ENCODE measurements at places on chromosomes 6 and 20. TPM values are rescaled to one million over a fixed set of nuclear protein-coding genes. Genes with fewer than 3 reads are reported as not detected.

The WFDC5 gene
- not detected for total RNA-seq

- no peak for DNase-seq
Measured at GRCh38 chr6:25094726-25095125, 159.0 kb upstream of the RIPOR2 start.

DNA sequence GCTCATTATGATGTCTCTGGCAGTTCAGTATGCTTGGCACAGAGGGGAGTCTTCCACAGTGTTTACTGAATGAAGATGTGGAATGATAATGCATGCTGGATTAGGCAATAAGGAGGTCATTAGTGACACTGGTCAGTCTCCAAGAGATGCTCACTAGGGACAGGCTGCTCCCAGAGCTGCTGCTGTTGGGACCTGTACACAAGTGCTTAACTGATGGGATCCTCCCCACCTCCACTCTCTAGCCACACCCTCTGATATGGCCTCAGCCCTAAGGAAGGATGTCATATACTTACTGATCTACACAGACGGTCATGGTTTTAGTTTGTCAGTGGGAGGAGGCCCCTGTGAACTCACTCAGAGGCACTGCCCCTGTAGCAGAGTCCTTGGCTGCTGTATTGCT lies 73.4 kb downstream of the MYB start:
- DNase-seq, result no peak

DNA sequence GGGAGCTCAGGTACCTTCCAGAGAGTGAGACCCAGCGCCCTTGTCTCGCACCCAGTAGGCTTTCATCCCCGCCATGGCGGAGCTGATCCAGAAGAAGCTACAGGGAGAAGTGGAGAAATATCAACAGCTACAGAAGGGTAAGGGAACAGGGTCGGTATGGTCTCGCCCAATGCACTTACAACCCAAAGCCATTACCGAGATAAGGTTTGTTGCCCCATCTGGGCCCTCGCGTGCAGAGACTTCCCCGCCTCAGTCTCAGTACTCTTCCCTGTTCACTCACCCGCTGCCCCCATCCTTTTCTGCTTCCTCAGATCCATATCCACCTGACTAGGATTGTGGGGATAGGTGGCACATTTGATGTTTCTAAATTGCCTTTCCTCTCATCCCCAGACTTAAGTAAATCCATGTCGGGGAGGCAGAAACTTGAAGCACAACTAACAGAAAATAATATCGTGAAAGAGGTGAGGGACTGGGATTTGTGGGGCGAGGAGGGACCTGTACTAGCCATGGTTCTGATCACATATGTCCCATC lies 449 bp downstream of the PFDN6 start:
- no peak for DNase-seq

DNA sequence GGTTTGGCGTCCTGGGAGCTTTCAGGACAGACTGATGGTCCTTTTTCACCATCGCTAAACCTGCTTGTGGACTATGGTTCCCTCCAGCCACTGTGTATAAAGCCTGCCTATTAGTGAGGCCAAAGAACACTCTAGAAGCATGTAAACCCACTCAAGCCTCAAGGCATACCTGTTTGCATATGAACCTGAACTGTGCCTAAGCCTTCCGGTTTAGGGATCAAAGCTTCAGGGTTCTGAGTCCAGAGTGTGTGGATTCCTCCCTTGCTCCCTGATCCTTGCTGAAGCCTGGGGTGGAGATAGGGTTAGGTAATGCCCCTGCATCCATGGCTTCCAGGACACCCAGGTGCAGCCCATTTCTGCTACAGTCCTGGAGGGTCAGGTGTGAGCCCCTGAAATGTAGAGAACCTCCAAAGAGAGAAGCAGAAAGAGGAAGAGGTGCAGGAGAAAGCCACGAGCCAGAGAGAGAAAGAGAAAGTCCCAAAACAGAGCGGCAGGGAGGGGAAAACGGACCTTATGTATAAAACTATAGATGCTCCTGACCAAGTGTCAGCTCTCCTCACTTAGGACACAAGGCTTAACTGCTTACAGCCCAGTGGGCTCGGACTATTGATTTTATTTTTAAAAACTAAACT lies 93.3 kb downstream of the SCML4 start:
- no peak for DNase-seq

GRCh38 chr6:159301810-159302593 lies 132.8 kb downstream of the FNDC1 start:
- no peak for DNase-seq

DNA sequence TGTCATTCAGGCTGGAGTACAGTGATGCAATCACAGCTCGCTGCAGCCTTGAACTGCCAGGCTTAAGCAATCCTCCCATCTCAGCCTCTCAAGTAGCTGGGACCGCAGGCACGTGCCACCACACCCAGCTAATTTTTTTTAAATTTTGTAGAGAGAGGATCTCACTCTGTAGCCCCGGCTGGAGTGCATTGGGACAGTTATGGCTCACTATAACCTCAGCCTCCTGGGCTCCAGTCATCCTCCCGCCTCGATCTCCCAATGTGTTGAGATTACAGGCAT lies 86.5 kb downstream of the SERAC1 start:
- DNase-seq, result no peak

GRCh38 chr6:12288211-12288618 lies 1.9 kb upstream of the EDN1 start:
- DNase-seq, result no peak

- DNase-seq, result no peak
Measured at GRCh38 chr6:26420688-26421171, 18.7 kb downstream of the BTN3A1 start.

DNA sequence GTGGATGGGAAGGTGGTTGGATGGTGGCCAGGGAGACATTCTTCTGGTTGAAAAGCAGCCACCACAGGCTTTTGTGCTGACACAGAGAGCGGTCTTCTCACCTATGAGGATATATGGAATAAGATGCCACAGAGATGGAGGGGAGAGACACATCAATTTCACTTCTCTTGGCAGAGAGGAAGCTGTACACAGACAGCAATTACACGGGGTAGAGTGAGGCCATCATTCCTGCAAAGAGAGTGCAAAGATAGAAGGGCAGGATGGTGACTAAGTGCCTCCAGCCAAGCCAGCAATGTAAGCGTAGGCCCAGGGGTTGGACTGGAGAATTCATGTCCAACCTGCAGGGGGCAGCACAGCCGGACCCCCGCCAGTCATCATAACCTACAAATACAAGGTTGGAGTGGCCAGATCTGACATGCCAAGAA lies 56.4 kb downstream of the NRN1 start:
- DNase-seq, result no peak

GRCh38 chr6:16704401-16705045 lies 56.7 kb downstream of the ATXN1 start:
- DNase-seq, result no peak

DNA sequence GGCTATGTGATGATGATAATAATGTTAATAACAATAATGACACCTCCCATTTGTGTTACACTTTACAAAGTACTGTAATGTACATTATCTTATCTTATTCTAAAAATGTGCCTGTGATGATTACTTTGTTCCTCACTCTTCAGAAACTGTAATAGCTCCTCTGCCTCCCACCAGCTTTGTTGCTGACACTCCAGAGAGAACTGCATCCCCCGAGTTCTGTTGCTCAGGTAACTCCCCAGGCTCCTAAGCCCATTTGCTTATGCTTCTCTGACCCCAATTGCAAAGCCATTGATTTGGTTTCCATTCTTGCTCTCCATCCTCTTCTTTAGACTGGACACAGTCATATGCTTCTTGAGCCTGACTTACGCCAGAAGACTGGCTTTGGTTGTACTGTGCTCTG lies 319.7 kb downstream of the EPM2A start:
- no peak for DNase-seq

DNA sequence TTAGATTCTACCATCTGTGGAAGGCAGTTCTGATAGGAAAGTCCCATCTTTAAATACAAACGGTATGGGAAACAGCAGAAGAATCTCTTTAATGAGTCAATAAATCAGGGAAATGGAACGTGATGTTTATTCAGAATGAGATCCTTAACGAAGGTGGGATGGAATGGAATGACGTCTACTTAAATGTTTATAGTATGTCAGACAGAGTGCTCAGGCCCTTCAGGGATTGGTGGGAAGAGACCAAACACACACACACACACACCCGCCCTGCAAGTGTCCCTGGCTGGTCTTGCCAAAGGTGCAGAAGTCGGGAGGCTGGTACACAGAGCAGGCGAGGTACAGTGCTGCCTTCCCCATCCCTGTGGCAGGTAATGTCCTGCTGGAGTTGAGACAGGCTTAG lies 164.0 kb downstream of the FARS2 start:
- no peak for DNase-seq

DNA sequence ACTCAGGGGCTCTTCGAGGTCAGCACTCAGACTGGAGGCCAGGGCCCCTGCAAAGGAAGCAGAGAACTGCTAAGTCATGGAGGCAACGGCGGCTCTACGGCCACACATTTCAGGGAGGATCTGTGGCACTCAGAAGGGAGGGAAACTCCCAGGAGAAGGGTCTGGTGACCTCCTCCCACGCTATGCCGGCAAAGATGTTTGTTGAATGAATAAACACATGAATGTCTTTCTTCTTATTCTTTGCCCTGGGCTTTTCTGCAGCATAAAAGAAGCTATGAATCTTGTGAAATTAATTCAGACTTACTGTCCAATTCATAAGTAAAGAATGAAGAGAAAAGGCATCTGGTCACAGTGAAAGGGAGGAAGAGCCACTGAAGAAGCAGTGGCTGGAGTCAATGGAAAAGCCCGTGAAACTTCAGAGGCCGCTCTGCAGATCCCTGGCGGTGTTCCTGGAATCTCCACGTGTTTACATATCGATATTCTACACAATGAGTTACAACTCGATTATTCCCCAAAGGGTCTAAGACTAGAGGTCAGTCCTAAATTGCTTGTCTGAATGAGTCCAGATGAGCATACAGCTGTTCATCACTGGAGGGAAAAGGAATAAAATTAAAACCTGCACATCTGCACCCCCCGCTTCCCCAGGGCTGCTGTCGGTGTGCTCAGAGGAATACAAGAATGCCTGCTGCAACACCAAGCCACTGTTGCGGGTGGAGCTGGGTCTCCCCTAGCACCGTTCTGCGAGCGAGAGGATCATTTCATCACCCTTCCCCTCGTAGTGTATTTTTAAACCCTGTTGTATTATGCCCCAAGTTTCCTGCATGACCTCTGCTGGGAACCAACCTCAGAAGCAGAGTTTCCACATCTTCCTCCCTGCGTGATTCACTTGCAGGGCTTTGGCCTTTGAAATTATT lies 25.6 kb downstream of the INSM1 start:
- DNase-seq, result no peak

The PPP1R16B gene
- not detected for total RNA-seq

DNA sequence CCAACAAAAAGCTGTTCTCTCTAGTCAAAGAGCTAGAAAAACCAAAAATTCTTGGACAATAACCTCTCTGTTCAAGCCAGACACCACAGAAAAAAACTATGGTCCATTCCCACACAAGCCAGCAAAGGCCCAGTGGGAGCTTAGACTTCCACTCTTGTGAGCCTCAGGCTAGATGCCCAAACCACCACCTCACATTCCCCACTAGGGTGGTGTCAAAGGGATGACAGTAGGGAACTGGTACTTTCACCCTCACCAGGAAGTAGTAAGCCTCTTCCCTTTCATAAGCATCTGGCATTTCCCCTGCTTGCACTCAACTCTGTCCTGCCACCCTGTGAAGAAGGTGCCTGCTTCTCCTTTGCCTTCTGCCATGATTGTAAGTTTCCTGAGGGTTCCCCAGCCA lies 58.4 kb upstream of the RNF217 start:
- DNase-seq, result no peak

The C20orf144 gene
- not detected for total RNA-seq

DNA sequence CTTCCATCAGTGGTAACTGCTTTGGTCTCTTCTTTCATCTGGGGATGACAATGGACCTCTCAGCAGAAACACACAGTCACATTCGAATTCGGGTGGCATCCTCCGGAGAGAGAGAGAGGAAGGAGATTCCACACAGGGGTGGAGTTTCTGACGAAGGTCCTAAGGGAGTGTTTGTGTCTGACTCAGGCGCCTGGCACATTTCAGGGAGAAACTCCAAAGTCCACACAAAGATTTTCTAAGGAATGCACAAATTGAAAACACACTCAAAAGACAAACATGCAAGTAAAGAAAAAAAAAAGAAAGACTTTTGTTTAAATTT lies 6.1 kb downstream of the EDN1 start:
- peak; percentile 67 for DNase-seq

Measured in epithelial cell of proximal tubule (primary cell).